Stimulated activated CD4-positive, alpha-beta T cell treated with anti-CD3 and anti-CD28 coated beads, Interleukin-15, amount 100 ng/mL, for 1 hour (primary cell): ENCODE measurements at places on chromosomes 12 and 14.

DNA sequence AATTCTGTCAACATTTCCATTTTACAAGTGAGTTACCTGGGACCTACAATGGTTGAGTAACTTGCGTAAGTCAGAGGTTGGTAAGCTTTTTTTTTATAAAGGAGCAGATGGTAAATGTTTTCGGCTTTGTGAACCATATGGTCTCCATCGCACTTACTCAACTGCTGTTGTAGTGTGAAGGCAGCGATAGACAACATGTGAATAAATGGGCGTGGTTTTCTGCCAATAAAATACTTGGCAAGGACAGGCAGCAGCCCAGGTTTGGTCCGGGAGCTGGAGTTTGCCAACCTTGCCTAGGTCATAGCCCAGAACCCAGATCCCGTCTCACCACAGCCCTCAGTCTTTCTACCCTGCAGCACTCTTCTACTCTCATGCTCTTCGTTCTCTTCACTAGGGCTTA lies 6.3 kb downstream of the DDX55 start:
- DNase-seq = no peak

DNA sequence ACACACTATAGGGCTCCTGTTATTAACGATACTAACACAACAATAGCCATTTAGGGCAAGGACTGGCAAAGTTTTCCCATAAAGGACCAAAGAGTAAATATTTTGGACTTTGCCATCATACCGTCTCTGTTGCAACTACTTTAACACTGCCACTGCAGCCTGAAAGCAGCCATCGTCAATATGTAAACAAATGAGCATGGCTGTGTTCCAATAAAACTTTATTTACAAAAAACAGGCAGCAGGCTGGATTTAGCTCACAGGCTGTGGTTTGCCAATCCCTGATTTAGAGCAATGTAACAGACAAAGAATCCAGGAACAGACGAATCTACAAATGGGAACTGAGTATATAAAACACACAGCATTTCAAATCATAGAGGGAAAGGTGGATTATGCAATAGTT lies 84.1 kb downstream of the FRMD6 start:
- DNase-seq = no peak

DNA sequence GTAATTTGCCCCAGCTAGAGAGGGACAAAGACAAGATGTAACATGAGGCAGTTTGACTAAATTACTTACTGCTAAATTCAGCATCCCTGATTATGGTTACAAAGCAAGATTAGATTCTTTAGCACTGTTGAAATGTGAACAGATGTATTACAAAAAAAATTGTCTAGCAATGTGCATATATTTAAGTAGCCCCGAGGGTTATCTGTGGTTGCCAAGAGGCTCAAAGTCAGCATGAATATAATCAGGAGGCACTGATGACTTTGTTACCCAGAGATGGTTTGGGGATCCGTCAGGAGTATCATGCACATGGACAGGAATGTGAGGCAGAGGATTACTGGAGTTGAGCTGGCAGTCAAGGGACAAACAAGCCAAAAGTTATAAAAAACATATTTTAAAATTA lies 356.9 kb upstream of the CCDC196 start:
- DNase-seq = no peak

DNA sequence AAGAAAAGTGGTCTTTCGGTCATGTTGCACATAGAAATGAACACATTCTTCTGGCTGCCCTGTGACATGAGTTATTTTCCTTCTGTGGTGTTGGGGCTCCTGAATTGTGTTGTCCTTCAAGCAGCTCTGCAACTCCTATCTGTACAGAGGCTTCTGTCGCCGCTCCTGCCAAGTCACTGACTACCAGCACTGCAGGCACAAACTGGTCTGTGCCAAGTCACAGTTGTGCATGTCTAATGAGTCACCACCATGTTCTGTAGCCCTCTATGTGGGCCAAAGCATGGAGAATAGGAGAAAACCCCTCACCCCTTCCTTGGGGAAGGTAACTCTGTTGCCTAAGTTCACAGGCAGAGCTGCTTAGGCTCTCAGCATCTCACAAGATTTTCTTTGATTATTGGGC lies 283.3 kb downstream of the RPL10L start:
- DNase-seq = no peak

GRCh38 chr12:32917094-32917611 lies 20.6 kb upstream of the PKP2 start:
- DNase-seq = no peak

DNA sequence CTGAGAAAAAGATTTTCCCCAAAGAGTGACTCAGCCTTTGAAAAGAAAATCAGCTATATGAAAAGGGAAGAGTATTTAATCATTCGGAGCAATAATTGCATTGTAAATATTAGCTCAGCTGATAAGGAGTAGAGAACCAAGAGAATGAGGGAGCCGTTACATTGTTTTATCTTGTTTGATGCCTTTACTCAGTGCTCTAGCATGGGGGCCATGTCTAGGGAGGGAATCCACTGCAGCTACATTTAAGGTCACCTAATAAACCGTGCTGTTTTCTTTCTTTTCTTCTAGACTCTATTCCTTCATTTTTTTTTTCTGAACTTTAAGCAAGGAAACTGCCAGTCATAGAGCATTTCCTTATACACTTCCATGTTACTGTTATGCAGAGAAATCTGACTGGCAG lies 447.0 kb downstream of the DIO2 start:
- no peak for DNase-seq

DNA sequence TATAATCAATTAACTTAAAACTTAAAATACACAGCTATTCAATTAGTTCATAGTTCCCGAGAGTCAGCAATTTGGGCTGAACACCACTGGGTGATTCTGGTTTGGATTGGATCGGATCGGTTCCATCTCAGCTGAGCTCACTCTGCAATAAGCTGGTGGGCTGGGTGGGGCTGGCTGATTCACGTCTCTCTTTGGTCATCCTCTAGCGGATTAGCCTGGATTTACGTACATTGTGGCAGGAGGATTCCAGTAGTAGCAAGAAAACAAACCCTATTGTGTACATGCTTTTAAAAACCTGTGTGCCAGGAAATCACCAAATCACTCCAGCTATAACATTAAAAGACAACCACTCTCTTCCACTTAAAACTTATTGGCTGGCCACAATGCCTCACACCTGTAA lies 3.2 kb upstream of the CLEC4C start:
- DNase-seq = no peak

DNA sequence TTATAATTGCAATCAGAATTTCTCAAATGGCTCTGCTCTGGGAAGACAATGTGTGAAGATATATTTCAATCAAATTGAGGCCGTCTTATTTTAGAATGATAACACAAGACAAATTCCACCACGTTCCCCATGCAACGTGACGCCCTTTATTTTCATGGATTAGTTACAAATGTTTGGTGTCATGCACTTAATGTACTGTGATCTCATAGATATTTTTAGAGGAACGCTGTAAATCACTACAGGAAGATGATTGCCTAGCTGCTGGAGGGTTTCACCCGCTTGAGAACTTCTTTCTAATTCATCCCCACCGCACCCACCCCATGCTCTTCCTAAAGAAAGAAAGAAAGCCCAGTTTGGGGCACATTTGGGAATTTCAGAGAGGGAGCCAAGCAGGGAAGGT lies 117.2 kb downstream of the PLXNC1 start:
- DNase-seq = no peak

GRCh38 chr14:69475194-69475818 lies 9.2 kb upstream of the PLEKHD1 start:
- no peak for DNase-seq

GRCh38 chr12:59792647-59793046 lies 196.8 kb downstream of the SLC16A7 start:
- DNase-seq = no peak

DNA sequence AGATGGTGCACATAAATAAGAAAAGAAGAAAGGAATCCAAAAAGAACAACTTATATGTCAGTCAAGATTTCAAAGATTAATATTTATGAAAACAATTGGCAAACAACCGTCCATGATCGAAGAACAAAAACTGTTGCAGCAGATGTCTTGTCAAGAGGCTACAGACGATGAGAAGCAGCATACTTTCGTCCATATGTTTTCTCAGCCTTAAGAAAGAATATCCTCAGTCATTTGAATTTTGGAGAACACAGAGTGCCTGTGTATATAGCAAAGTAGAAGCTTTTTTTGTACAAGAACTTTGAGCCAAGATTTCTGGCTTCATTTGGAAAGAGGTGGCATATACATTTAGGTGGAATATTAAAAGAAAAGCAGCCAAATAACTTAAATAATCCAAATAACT lies 297.2 kb downstream of the ITPR2 start:
- DNase-seq = no peak

DNA sequence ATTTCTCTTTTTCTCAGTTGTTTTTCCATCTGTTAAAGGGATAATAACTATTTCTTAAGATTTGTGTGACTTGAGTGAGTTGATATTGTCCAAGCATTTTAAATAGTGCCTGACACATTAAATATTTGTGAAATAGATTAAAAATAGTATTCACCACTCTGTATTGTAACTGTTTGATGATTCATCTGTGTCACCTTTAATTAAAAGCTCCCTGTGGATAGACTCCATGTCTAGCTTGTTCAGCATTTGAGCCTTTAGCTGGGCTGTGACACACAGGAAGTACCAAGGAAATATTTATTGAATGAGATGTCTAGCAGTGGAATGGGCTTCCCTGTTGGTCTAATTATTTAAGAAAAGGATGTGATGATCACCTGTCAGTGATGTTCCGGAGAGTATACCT lies 1.8 kb upstream of the GLIPR1L2 start:
- DNase-seq = no peak

DNA sequence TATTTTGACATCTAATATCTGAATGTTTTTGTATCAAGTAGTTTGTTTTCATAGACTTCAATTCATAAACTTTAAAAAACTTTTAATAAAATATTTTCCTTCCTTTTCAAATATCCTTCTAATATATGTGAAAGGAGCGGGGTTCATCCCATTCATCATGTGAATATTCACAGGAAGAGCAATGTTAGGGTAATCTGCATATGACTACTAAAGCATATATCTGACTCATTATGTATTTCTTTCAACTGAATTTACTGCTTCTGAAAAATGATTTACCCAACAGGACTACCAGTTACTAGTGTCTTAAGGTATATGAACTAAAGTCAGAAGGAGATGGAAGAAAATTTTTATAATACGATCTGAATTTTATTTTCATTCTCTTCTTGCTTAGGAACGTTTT lies 30.5 kb downstream of the DHRS7 start:
- DNase-seq = no peak

- DNase-seq = no peak
These were observed 9.8 kb upstream of the GNPNAT1 start for GRCh38 chr14:52801014-52801712.

DNA sequence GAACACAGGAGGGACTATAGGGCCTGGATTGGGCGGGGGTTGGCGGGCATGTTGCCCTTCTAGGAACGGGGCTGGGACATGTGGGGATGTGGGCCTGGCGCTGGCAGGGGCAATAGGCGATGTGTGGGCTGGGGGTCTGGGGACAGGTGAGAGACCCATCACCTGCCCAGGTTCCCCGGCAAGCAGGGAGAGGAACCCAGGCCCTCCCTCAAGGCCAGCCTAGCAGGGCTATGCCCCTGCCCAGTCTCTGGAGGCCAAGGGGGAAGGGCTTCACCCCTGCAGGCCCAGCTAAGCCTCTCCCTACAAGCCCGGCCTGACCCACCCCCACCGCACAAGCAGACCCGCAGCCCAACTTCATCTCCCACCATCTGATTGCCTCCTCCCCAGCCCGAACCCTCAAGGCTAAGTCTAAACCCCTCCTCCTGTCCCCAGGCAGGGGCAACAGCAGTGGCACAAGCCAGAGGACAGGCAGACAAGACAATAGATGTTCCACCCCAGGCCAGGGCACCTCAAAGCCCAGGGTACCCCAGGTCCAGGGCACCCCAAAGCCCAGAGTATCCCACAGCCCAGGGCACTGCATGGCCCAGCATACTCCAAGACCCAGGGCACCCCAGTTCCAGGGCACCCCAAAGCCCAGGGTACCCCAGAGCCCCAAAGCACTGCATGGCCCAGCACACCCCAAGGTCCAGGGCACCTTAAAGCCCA lies 6.5 kb downstream of the JAG2 start:
- no peak for DNase-seq

GRCh38 chr12:1635301-1636095 lies 6.5 kb downstream of the WNT5B start:
- no peak for DNase-seq

DNA sequence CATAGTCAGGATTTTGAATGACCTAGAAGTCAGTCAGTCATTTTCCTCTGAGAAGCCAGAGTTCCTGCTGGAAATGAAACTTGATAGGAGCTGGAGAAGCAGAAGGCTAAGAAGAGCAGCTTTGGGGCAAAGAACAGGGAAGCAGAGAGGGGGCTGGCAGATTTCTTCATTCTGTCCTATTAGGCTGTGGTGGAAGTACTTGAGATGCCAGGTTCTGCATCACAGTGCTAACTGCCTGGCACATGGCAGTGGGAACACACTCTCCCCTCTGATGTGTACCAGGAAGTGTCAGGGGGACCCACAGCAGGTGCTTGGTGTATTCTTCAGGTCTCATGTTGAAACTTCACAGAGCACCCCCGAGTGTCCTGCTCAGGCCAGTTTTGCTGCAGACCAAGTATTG lies 61.0 kb downstream of the SUSD6 start:
- no peak for DNase-seq

DNA sequence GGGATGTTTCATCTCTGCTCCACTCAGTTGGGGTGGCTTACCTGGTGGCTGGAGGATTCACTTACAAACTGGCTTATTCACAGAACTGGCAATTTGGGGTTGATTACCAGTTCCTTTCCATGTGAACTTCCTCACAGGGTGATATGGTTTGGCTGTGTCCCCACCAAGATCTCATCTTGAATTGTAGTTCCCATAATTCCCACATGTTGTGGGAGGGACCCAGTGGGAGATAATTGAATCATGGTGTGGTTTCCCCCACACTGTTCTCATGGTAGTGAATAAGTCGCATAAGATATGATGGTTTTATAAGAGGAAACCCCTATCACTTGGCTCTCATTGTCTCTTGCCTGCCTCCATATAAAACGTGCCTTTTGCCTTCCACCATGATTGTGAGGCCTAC lies 26.9 kb upstream of the IGF1 start:
- DNase-seq = no peak

- DNase-seq = no peak
These were observed 388.9 kb downstream of the SOX5 start for GRCh38 chr12:23560611-23561010.

DNA sequence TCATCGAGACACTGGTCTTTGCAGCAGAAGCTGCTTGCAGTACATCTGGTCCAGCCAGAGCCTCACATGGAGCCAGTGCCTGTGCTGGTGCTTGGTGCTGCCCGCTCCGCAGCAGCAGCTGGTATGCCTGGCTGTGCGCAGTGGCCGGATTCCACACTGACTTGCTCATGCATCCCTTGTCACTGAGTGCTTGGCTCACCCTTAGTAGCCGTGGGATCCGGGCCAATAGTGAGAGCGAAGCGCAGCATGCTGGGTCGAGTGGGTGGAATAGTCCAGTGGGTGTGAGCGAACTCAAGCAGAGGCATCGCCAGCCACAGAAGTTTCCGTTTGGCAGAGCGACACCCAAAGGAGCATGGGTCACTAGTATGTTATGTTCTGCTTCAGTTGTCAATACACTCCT lies 10.1 kb upstream of the FBXO33 start:
- DNase-seq = no peak
